NCI-H526 treated with DMSO at 0.1 percent for 48 hours (cell line): ENCODE measurements at places on chromosomes 1 and 21.

DNA sequence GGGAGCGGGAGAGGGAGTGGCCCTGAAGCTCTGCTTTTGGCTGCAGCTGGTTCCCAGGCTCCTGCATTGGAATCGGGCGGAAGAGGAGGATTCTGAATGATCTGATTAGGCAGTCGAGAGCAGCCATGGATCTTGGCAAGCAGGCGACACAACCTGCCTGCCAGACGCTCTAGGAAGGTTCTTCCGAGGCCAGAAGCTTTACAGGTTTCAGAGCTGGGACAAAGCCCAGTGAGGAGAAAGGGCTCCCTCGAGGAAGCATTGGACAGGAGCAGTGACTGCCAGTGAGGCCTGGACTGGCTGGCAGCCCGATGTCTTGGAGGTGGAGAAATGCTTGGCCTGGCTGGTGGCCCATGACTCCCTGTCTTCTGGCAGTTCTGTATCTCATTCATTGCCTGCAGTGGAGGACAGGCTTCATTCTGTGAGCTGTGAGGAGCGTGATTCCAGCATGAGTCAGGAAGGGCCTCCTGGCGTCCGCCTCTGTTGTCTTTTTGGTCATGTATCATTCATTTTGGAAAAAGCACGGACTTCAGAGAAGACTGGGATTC lies 132.7 kb upstream of the IPO9 start:
- DNase-seq, result no peak

DNA sequence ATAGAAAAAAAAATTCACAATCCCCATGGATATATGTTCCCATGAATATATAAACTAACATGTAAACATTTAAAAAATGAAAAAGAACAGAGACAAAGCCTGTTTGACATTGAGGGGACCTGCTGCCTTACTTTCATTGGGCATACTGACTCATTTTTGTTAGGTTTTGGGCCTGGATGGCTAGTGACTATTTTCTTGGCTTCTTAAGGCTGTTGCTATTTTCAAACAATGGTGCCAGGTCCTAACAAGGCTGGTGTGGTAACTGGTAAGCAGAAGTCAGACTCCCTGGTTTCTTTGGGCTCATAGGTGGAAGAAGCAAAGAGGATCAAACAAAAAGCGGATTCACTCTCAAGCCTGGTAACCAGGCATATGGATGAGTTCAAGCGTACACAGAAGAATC lies 51.0 kb downstream of the LAMC2 start:
- no peak for DNase-seq

DNA sequence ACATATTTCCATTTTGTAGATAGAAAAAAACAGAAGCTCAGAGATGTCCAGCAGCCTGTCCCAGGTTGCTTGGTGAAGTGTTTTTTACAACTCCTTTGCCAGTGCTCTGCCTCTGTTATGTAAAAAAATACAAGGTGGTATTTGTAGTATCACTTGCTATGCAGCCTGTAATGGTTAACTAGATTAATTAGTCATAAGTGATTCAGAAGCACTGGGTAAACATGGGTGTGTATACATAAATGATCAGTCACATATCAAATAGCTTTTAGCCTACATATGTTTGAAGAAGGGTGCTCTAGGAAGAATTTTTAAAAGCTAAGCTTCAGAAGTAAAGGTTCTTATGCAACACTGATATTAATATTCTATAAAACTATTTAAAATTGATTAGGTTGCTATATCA lies 70.0 kb upstream of the MAGI3 start:
- DNase-seq, result peak; percentile 80

- DNase-seq, result no peak
Measured at GRCh38 chr1:226369110-226369509, 38.8 kb downstream of the PARP1 start.

DNA sequence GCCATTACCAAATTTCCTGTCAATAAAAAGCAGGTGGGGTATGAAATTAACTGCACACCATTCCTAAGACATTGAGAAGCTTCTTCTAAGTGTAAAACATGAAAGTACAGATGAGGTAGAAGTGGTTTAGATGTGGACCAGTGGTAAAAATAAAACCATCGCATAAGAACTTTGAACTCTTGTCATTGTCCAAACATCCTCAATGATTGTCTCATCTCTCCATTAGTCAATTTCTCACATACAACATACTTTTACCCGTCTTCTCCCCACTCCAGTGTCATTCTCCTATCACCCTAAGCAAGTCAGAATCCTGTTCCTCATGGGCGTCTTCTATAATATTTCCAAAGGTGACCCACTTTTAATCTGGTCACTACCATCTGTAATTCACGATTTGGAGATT lies 24.3 kb upstream of the SLC19A2 start:
- no peak for DNase-seq

GRCh38 chr1:85850238-85850637 lies 142.0 kb upstream of the ZNHIT6 start:
- no peak for DNase-seq

DNA sequence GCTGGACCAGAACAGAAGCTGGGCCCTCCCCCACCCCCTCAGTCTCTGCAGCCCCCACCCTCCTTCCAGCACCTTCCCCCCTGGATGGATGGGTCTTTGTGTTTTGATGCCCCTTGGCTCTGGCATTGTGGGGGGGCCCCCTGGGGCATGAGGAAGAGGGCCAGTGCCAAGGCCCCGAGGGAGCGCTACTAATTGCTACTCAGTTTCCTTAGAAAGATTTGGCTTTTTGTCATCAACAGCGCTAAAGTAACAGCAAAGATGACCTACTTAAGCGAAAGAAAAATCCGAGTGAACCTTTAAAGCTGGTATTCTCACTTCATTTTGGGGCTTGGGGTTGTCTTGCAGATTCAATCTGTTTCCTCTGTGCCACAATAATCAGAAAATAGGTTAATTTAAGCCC lies 63.5 kb downstream of the SKI start:
- DNase-seq, result no peak

- peak; percentile 44 for DNase-seq
Measured at GRCh38 chr1:50333595-50333974, 89.7 kb downstream of the DMRTA2 start.

DNA sequence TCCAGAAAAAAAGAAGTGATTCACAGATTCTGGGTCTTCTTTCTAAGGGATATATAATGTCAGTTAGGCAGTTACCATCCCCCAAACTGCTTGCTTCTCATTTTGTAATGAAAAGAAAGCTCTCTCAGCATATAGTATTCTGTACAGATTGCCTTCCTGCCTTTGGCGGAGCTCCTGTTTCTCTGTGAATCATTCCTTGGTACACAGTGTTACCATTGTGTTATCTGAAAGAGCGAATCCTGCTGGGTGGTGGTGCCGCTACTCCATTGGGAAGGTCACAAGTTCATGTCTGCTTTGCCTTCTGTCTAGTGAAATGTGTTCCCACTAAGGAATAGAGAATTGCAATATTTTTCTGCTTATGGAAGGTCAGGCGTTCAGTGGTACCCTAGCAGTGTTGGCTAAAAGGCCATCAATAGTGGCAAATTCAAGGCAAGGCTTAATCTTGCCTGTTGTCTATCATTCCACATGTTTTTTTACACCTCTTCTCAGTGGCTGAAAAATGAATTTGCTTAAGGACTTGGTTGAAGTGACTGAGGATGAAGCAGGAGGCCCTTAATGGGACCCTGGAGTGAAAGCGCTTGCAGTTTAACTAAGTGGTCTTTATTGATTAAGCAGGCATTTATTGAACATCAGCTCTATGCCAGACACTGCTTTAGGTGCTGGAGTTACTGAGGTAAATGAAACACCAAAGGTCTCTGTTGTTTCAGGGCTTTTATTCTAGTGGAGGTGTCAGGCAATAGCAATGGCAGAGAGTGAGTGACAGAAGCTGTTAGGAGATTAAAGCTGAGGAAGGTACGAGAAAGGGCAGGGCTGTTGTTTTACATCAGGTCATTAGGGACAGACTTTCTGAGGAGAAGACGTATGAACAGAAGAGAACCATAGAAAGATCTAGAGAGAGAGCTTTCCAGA lies 186.7 kb downstream of the PDE4B start:
- DNase-seq, result no peak

DNA sequence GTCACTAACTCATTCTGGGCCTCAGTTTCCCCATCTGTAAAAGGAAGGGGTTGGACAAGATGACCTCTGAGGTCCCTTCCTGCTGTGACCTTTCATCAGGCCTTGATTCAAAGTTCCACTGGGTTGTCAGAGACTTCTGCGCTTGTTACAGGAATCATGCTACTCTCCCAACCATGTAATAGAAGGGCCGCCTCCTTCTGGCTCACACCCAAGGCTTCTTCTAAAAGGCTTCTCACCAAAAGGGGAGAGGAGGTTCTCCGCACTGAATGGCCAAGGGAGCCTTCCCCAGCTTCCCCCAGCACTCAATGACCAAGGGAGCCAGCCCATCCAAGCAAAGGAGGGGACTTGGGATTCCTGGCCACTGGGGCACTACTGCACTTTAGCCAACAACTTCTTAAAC lies 42.7 kb downstream of the GRHL3 start:
- no peak for DNase-seq

- DNase-seq, result no peak
Measured at GRCh38 chr1:235206533-235207208, 45.6 kb upstream of the RBM34 start.

DNA sequence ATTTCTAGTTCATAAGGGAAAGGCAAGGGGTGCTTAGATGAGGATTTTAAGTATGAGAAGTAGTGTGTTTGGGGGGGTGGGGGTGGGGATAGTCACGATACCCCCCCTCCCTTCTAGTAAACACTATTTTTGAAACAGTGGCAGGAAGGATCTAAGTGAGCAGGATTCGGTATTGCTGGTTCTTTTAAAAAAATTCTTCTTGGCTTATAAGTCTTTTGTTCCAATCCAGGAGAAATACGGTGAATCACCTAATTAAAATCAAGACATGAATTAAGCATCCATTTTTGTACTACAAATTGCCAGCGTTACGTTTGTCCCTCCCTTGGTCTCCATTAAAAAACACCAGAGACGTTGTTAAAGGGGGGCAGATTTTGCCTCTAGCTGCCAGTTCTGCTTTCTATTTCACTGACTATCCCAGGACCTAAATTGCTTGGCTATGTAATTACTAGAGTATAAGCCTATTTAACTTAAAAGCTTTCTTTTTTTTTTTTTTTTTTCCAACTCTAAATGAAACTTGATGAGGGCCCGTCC lies 911 bp downstream of the LMO4 start:
- DNase-seq, result peak; percentile 43

DNA sequence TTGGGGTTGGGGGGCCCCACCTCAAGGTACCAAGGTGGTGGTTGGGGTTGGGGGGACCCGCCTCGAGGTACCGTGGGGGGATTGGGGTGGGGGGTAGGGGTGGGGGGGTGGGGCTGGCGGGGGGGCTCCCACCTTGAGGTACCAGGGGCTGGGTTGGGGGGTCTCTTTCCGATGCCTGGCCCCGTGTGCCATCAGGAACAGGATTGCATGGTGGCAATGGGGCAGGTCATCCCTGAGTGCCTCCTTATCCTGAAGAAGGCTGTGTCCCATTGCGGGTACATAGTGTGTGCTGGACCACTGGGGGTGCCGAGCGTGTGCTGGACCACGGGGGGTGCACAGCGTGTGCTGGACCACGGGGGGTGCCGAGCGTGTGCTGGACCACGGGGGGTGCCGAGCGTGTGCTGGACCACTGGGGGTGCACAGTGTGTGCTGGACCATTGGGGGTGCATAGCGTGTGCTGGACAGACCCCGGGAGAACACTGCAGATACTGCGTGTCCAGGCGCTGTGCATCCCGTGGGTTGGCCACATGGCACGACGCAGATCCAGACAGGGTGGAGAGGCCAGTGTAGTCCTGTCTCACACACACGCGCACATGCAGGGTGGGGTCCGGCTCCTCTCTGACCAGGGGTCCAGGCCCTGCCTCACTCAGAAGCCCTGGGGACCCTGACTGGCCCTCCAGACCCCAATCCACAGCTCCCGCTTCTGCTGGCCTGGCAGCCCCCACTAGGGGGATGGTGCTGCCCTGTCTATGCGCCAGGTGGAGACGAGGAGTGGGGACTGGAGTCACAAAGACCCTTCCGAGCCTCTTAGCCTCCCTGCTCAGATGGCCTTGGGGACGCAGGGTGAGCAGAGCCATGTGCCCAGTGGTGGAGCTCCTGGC lies 4.2 kb downstream of the SCNN1D start:
- no peak for DNase-seq

- no peak for DNase-seq
Measured at GRCh38 chr1:71324671-71325267, 243.9 kb upstream of the ZRANB2 start.

- DNase-seq, result no peak
Measured at GRCh38 chr1:116429821-116430374, 56.9 kb downstream of the ATP1A1 start.

GRCh38 chr1:165411396-165411795 lies 33.5 kb downstream of the RXRG start:
- no peak for DNase-seq

- DNase-seq, result no peak
Measured at GRCh38 chr1:46137916-46138315, 5.5 kb upstream of the PIK3R3 start.

DNA sequence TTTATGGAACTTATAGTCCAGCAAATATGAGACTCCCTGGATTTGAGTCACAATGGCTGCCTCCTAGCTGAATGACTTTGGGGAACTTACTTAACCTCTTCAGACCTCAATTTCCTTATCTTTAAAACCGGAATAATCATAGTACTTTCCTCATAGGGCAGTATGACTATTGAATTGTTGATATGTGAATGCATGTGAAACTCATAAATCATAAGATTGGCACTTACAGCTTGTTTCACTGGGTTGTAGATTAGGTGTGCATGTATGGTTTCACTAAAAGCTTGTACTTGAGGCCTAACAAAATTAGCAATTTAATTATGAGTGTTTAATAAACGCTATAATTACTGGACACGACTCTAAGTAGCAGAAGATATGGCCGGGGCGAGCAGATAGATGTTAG lies 72.5 kb downstream of the ST6GALNAC5 start:
- DNase-seq, result no peak

DNA sequence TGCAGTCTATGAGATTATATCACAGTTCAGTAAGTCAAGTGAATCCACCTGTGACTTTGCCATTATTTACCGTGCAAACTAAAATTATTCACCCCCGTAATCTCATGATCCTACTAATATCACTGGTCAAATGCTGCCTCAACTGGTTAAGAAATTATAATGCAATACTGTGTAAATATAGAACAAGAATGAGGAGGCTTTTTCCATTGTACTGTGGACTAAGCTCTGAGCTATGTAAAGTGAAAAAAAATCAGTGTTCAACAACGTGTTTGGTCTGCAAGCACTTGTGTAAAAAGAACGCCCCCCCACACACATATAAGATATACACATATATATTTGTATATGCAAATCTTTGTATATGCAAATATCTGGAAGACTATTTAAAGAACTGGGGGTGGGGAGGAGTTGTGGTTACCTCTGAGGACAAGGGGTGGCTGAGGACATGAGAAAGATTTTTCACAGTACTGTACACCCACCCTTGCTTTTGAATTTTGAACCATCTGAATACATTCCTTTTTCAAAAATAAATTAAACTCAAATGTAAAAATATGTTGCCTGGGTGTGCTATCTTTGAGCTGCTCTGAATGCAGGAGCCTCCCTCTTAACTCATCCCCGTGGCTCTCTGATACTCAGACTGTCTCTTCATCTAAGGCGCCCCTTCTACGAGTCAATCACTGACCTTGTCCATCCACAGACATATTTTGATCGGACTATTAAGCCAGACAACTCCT lies 57.0 kb downstream of the PTP4A2 start:
- peak; percentile 96 for DNase-seq

- DNase-seq, result peak; percentile 56
Measured at GRCh38 chr1:86226204-86226603, 69.6 kb upstream of the COL24A1 start.

GRCh38 chr1:64900916-64901315 lies 65.4 kb downstream of the JAK1 start:
- DNase-seq, result no peak
